Glutamatergic neuron (in vitro differentiated cells): ENCODE measurements at places on chromosomes 1 and 21. TPM values are rescaled to one million over a fixed set of nuclear protein-coding genes. Genes with fewer than 3 reads are reported as not detected.

DNA sequence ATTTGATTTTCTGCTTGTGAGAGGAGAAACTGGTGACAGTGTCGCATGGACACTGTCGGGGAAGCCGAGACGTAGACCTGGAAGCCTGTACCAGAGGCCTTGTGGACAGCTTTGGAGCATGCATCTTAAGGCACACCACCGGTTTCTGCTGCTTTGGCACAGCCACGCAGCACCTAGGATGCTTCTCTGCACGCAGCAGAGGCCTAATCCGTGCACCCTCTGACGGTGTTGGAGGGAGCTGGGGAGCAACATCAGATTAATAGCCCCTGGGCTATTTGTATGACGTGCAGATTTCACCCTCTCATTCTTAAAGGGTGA is 30.3 kb downstream of the TEX35 start:
- H3K27ac ChIP-seq: peak overlapping the region; percentile 75
- peak overlapping the region; percentile 91 for H3K4me3 ChIP-seq
- no peaks in the 10 kb centered on the region for H3K36me3 ChIP-seq
- H3K27me3 ChIP-seq: peaks cover 3% of the 10 kb centered on the region

DNA sequence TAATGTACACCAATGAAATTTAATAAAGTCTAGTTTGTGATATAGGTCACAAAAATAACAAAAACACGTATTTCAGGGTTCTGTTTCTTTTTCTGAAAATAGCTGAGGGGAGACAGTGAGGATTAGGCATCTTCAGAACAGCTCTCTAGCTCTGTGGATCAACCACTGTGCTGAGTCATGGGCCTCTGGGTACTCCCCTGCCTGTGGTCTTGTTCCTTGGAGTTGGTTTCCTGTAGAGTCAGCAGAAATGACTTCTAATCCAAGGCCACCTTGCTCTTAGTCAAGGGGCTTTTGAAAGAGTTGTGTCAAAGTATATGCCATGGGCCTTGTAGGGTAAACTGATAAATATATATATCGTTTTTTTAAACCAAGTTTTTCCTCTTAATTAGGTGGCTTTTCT is 141.8 kb upstream of the ZRANB2 start:
- H3K4me3 ChIP-seq: no peak overlapping the region
- no peaks in the 10 kb centered on the region for H3K36me3 ChIP-seq

DNA sequence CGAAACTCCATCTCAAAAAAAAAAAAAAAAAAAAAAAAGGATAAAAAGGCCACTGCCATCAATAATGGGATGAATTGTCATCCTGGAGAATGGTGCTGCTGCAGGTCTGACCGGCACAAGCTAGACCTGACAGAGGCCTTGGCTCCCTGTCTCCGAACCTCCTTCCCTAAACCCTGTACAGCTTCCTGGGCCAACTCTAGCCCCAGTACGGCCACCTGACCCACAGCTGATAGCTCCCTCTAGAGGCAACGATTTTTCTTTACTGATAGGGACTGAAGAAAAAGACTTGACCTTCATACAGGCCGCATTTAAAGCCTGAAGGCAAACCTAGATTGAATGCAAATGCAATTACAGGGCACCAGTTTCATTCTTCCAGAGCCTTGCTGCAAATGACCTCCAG is 30.7 kb downstream of the NOL9 start:
- H3K4me3 ChIP-seq: no peak overlapping the region
- DNase-seq: no peak
- peaks cover 15% of the 10 kb centered on the region for H3K4me1 ChIP-seq
- peaks cover 6% of the 10 kb centered on the region for H3K36me3 ChIP-seq

GRCh38 chr1:40132383-40133311 is 28.5 kb upstream of the RLF start:
- H3K4me1 ChIP-seq: no peaks in the 10 kb centered on the region
- H3K27ac ChIP-seq: no peak overlapping the region
- no peak overlapping the region for H3K4me3 ChIP-seq
- no peaks in the 10 kb centered on the region for H3K27me3 ChIP-seq

DNA sequence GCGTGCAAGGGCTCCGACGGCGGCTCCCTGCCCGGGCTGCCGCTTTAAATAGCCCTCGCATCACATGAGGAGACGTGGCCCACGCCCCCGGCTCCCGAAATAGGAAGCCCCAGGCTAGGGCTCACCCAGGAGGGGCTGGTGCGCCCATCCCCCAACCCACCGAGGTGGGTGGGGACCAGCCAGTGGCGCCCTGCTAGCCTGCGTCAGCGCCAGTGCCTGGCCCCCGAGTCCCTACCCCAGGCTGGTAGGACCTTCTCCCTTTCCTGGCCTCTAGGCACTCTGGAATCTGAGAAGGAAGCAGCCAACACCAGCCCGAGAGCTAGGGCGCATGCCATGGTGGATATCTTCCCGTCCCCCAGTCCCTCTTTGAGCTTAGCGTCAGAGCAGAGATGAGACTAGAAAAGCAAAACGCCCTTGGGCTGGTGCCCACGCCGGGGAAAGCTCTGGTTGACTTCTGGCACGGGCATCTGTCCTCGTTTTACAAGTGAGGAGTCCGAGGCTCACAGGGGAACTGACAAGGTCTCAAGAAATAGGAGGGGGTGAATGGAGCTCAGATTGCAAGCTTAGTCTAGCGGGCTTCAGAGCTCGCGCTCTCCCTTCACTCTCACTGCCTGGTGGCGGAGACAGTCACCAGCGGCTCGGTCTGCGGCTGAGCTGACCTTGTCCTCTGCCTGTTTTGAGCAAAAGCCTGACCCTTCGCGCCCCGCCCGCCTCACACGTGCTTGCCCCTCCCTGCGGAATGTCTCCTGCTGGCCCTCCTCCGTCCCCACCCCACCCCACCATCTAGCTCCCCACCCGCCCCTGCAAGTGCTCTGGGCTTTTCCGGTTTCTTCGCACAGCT is at the start of gene FABP3:
Gene FABP3, minus strand, starts transcription at position 21 of the 841 bp plus-strand sequence. CDS start 62 bp downstream, outside the sequence.
- H3K27ac ChIP-seq: peak within 1 kb of the TSS; percentile 97
- peaks cover 50% of the 10 kb centered on the region for H3K4me1 ChIP-seq
- peaks cover 13% of the 10 kb centered on the region for H3K27me3 ChIP-seq
- peak within 1 kb of the TSS; percentile 87 for H3K4me3 ChIP-seq
- DNase-seq: peak; percentile 89
- no peaks in the 10 kb centered on the region for H3K36me3 ChIP-seq

DNA sequence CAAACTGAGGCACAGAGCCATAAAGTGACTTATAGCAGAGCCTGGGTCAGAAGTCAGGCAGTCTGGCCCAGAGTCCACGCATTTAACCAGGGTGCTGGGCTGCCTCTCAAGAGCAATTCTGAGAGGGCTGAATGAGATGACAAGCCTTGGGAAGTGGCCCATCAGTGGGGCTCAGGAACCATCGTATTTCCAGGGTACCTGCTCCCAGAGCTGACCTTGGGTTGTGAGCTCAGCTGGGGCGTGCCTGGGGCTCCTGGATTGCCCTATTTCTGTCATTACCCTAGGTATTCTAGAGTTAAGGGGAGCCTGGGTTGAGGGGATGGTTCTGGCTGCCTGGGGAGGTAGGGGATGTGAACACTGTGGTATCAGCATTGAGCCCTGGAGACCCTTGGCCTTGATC is 49.4 kb downstream of the LGR6 start:
- H3K36me3 ChIP-seq: no peaks in the 10 kb centered on the region
- H3K4me3 ChIP-seq: no peak overlapping the region
- peaks cover 9% of the 10 kb centered on the region for H3K27me3 ChIP-seq
- DNase-seq: no peak

- H3K27ac ChIP-seq: no peak overlapping the region
- H3K4me1 ChIP-seq: peaks cover 6% of the 10 kb centered on the region
- no peak for DNase-seq
- H3K36me3 ChIP-seq: peaks cover 4% of the 10 kb centered on the region
- peaks cover 5% of the 10 kb centered on the region for H3K27me3 ChIP-seq
Measured at GRCh38 chr1:88888750-88889149, 2.6 kb downstream of the GTF2B start.

- peaks cover 3% of the 10 kb centered on the region for H3K27me3 ChIP-seq
- no peaks in the 10 kb centered on the region for H3K4me1 ChIP-seq
- no peak overlapping the region for H3K4me3 ChIP-seq
- H3K36me3 ChIP-seq: no peaks in the 10 kb centered on the region
Measured at GRCh38 chr1:2967329-2967725, 53.9 kb upstream of the ACTRT2 start.

- peaks cover 5% of the 10 kb centered on the region for H3K27me3 ChIP-seq
- no peak overlapping the region for H3K27ac ChIP-seq
- DNase-seq: no peak
- no peak overlapping the region for H3K4me3 ChIP-seq
Measured at GRCh38 chr1:244196571-244197285, 145.6 kb downstream of the ZBTB18 start.

DNA sequence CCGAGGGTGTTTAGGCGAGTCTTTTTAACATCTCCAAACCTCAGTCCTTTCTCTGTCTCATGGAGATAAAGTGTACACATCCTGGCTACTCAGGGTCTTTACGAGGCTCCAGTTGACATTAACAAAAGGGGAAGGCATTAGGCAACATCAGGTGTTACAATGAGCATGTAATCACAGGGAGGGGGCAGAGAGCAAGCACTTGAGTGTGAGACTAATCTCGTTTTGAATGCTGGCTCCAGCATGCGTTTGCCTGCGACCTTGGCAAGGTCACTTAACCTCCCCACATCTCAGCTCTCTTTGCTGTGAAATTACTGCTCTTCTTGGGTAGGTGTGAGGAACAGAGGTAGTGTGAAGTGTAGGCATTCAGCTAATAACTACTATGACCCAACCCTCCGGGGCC is 3.1 kb downstream of the TNNT2 start:
- H3K4me3 ChIP-seq: peak overlapping the region; percentile 0
- no peak for DNase-seq
- H3K27me3 ChIP-seq: peaks cover 12% of the 10 kb centered on the region
- no peaks in the 10 kb centered on the region for H3K36me3 ChIP-seq

DNA sequence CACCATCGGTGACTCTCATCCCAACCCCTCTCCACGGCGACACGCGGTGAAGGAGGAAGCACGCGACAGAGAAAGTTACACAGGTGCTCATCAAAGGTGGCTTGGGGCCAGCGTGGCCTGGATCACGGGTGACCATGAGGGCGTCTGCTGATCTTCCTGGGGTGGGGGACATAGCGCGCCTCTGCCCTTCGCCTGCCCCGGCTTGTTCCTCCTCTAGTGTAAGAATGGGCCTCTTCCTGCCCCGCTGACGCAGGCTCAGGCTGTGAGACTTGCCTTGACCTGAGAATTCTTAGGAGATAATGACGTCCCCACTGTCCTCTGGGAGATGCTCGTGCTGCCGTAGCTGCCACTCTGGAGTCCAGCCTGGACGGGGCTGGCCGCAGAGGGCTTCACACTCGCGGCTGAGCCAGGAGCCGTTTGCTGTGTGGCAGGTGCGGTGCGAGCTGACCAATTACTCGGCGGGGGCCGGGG is 39.0 kb upstream of the TMEM52 start:
- DNase-seq: no peak
- H3K27ac ChIP-seq: no peak overlapping the region
- H3K36me3 ChIP-seq: peaks cover 5% of the 10 kb centered on the region

DNA sequence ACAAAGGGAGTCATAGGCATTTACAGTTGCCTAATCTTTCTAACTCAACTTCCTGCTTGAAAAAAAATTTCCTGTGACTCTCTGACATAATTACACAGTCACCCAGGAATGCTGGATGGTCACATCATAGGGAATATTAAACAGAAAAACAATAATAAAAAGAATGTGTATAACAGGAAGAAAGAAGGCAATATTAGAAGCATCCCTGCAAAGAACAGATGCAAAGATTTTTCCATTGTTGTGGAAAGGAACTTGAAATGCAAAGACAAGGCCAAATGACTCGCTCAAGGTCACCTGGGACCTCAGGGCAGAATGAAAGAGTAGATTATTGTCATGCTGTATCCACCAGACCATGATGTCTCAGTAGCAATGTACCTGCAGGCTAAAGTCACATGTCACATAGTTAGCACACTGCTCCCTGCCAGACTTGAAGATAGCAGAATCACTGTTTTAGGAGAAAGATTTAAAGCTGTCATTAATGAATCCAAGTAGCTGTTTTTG is 184.3 kb downstream of the CYYR1 start:
- peaks cover 10% of the 10 kb centered on the region for H3K36me3 ChIP-seq
- H3K27me3 ChIP-seq: peaks cover 4% of the 10 kb centered on the region
- H3K4me3 ChIP-seq: no peak overlapping the region
- no peak for DNase-seq
- peaks cover 26% of the 10 kb centered on the region for H3K4me1 ChIP-seq
- H3K27ac ChIP-seq: no peak overlapping the region

DNA sequence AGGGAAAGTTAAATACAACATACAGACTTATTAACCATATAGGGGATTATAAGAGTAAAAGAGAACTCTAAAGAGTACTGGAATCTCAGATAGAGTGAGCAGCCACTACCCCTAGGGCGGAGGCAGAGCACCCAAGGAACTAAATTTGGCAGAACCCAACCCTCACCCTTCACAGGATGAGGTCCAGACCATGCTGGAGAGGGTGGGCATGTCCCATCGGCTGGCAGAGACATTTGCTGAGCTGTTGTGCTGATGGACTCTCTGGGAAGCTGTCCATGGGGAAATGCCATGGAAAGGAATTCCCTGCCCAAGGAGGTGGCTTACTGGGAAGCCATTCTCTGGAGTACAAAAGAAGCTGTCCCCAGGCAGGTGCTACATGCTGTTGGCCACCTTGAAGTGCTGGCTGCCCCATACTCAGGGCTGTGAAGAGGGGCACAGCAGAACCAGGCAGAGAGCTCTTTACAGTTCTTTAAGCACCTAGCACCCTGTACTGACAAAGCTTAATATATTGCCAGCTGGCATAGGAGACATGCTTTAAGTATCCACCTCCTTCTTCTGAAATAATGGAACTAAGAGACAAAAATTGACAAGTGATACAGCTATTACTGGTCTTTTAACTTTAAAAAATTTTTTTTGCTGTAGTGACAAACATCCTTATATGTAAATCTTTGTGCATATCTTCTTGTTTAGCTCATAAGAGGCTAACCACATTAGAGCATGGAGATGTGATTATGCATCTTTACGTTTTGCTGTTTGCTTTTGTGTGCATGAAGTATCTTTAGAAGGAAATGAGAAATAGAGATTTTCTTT is 29.6 kb downstream of the TSNAX start:
- DNase-seq: no peak
- no peak overlapping the region for H3K27ac ChIP-seq
- H3K4me3 ChIP-seq: no peak overlapping the region
- H3K36me3 ChIP-seq: no peaks in the 10 kb centered on the region

- no peak for DNase-seq
- no peaks in the 10 kb centered on the region for H3K36me3 ChIP-seq
- peaks cover 2% of the 10 kb centered on the region for H3K27me3 ChIP-seq
- no peak overlapping the region for H3K27ac ChIP-seq
- no peaks in the 10 kb centered on the region for H3K4me1 ChIP-seq
Measured at GRCh38 chr1:46816930-46817329, 18.1 kb downstream of the CYP4B1 start.

GRCh38 chr1:201662646-201663045 is 123.7 kb downstream of the NAV1 start:
- H3K4me3 ChIP-seq: peak overlapping the region; percentile 8
- H3K36me3 ChIP-seq: peaks cover 6% of the 10 kb centered on the region
- no peak for DNase-seq

GRCh38 chr21:45403133-45403824 is 1.7 kb upstream of the COL18A1 start:
- peaks cover 22% of the 10 kb centered on the region for H3K27me3 ChIP-seq
- peaks cover 9% of the 10 kb centered on the region for H3K36me3 ChIP-seq
- peaks cover 2% of the 10 kb centered on the region for H3K4me1 ChIP-seq
- H3K4me3 ChIP-seq: peak overlapping the region; percentile 77
- DNase-seq: no peak
- peak overlapping the region; percentile 44 for H3K27ac ChIP-seq

The PRAMEF9 gene
- not detected for total RNA-seq

The BNIPL gene
- total RNA-seq: 1.4 TPM

The TNFRSF4 gene
- total RNA-seq: 0.29 TPM

The SLAMF1 gene
- total RNA-seq: not detected

The LRRC39 gene
- 2.1 TPM for total RNA-seq

The KCNN3 gene
- 3.8 TPM for total RNA-seq

The C1orf21 gene
- 43.3 TPM for total RNA-seq
